ENCODE measurements at places on chromosomes 12 and 14.
A peak's percentile ranks its signal among the peaks of the same experiment; 100 is the strongest.

- DNase-seq: no peak
Observed at GRCh38 chr14:89117012-89117411, 292.6 kb downstream of the TTC8 start.

DNA sequence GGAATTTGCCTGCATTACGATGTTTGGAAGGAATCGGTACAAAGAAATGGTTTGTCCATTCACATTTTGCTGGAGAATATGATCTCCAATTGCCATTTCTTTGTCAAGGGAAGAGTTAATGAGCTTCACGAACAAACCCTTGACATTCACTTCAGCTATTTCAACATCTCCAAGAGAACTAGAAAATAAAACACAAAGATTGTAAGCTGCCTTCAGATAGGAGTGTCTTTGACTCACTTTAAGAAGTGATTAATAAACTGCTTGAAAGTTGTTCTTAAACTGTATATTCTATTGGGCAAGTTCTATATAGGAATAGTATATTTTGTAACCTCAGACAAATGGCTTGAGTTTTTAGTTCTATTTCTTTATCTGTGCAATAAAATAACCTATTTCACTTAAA lies 26.3 kb downstream of the LMNTD1 start:
- no peak for DNase-seq

DNA sequence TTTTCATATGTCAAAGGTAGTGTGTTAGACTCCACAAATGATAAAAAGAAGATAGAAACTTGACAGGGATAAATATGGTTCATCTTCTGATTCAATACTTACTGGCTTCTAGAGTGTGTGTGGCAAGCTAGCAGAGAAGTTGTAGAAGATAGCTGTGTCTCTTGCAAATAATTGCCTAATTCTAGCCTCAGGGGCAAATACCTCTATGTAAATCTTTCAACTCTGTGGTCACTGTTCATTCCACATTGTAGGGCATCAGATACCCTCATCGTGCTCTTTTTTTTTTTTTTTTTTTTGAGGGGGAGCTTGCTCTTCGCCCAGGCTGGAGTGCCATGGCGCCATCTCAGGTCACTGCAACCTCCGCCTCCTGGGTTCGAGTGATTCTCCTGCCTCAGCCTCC lies 1.7 kb downstream of the OLR1 start:
- DNase-seq: no peak

GRCh38 chr12:100845095-100845494 lies 50.5 kb downstream of the ANO4 start:
- DNase-seq: no peak

GRCh38 chr14:84435820-84436324 lies 1094.1 kb upstream of the FLRT2 start:
- DNase-seq: no peak

GRCh38 chr12:26058308-26058707 lies 66.5 kb downstream of the BHLHE41 start:
- DNase-seq: no peak

- no peak for DNase-seq
Observed at GRCh38 chr12:15634010-15634683, 155.0 kb downstream of the EPS8 start.

DNA sequence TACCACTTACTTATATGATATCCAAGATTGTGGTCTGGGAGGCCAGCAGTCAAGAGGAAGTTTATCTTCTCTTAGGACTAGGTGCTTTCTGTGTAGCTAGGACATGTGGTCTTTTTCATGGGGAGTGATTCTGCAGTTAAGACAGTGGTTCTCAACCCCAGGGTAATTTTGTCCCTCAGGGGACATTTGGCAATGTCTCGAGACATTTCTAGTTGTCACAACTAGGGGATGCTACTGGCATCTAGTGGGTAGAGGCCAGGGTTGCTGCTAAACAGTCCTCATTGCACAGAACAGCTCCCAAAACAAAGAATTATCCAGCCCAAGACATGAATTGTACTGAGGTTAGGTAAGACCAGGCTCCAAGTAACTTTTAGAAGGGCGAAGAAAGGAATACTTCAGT lies 20.0 kb downstream of the AMDHD1 start:
- DNase-seq: no peak

DNA sequence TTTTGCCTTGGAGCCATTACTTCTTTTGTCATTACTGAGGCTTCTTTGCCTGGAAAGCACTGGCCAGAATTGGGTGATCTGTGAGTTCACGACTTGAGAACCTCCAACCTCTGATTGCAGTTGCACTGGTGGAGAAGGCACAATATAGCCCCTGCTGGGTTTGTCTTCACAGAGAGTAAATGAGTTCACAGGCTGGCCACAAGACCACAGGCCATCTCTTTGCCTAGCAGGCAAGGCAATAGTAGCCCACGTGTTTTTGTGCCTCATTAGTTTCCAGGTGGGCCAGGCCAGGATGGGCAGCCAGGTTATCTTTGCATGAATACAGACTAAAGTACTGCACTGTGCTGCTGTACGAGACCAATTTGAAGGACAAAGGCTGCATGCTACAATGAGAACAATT lies 468.8 kb downstream of the NRXN3 start:
- DNase-seq: no peak

GRCh38 chr12:49388682-49389386 lies 21.6 kb downstream of the SPATS2 start:
- no peak for DNase-seq

DNA sequence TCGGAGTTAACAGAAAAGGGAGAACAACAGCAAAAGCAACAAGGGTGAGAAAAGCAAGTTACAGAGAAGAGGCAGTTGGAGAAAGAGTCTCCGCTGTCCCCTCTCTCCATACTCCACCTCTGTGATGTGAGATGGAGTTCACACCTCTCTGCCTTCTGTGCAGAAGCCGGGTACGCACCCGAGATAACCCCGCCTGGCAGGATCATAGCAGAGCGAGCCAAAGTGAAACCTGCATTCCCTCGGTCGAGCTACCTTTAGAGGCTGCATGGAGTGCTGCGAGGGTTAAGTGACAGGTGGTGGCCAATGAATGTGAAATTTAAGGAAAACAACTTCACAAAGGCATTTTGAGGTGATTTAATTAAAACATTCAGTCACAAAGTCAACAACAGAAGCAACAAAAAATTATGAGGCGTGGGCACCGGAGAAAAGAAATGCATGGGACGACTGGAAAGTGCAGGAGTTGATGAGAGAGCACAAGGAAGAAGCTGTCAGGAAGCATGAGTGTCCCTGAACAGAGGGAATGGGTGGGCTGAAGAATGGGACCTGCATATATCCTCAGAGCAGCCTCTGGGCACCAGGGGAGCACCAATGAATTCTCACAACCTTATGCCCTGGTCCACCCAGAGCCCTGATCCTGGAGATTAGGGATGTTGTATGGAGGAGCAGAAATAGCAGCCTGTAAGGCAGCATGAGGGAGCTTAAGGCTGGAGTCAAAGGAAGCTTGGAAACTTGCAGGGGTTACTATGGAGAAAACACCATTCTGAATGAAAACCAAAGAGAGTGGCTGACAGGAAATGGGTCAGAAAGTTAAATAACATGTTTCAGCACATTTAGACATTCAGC lies 208.3 kb downstream of the EMP1 start:
- no peak for DNase-seq

DNA sequence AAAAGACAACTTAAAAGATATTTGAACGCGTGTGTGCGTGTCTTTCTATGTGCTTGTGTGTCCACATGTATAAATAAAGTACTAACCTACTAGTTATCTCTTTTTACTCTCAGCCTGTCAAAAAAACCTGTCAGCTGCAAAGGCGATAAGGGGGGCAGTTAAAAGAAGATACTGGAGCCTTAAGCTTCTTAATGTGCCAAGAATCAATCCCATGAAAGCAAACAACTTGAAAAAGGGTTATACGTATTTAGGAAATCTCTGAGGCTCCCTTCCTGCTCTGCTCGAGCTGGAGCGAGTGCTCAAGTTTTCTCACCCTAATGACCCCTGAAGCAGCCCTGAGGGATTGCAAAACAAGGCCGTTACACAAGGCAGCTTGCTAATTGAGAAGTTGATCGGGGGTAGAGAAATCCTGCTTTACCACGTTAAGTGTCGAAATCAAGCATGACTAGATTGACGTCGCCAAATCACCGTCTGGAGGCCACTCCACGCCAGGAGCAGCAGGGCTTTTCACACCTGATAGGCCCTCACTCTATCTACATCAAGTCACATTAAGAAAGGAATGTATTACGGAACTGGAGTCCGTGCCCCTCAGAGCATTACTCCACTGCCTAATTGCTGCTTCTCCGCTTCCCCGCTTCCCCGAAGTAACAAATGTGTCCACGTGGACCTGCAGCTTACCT lies 32.4 kb downstream of the LMO3 start:
- DNase-seq: peak; percentile 23

DNA sequence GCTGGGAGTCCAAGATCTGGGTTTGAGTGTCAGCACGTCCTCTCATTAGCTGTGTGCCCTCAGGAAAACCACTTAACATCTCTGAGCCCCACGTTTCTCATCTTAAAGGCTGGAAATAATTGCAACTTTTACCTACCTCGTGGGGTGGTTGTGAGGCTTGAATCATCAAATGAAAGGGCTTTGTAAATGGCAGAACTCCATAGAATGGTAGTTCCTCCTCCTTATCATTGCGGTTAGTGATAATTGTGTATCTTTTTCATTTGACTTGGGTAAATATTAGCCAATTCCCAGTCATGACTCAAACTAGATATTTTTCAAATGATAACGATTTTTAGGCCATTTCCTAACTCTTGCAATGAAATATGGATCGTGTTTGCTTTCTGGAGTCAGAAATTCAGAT lies 205.5 kb downstream of the CHST11 start:
- no peak for DNase-seq

DNA sequence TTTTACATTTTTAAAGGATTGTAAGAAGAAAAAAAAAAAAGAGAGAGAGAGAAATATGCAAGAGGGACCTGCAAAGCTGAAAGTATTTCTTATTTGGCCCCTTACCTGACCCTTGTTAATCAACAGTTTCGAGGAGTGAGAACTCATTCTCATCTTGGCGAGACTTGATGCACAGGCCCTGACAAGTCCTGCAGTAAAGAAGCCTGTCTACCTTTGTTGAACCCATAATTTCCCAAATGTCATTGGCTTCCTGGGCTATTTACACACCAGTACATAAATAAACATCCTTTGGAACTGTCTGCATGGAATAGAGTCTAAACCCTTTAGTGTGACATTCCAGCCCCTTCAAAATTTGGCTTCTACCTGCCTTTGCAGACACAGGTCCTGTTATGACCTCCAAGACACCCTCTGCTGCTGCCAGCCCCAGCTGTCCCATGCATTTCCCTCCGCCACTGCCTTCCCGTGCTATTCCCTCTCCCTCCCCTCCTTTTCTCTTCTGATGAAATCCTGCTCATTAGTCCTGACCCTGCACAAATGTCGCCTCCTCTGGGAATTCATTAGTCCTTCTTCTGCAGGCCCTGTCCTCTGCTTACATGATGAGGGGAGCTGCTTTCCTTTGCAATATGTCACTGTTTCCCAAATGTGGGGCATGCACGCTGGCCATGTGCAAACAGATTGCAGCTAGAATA lies 35.1 kb downstream of the MYL2 start:
- no peak for DNase-seq

DNA sequence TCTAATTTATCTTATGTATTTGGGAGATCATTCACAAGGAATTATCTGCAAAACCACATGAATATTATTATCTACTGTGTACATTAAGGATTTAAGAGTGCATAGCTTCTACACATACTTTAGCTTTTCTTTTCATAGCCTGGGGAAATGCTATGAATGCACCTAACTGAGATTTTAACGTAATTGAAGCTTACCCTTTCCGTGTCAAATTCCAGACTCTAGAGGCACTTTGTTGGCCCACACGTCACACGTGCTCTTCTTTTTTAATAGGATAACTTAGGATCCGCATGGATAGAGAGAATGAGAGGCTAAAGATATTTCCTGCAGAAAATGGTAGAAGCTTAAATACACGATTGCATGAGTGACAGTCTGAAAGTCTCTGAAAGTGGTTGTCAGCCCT lies 481.1 kb downstream of the PCNX1 start:
- no peak for DNase-seq

- DNase-seq: no peak
Observed at GRCh38 chr12:41962171-41962572, 182.5 kb downstream of the GXYLT1 start.

- no peak for DNase-seq
Observed at GRCh38 chr14:34246206-34246605, 215.8 kb downstream of the SPTSSA start.

- no peak for DNase-seq
Observed at GRCh38 chr12:118704527-118705241, 276.7 kb upstream of the SRRM4 start.

GRCh38 chr12:78383414-78383813 lies 481.2 kb upstream of the SYT1 start:
- no peak for DNase-seq

DNA sequence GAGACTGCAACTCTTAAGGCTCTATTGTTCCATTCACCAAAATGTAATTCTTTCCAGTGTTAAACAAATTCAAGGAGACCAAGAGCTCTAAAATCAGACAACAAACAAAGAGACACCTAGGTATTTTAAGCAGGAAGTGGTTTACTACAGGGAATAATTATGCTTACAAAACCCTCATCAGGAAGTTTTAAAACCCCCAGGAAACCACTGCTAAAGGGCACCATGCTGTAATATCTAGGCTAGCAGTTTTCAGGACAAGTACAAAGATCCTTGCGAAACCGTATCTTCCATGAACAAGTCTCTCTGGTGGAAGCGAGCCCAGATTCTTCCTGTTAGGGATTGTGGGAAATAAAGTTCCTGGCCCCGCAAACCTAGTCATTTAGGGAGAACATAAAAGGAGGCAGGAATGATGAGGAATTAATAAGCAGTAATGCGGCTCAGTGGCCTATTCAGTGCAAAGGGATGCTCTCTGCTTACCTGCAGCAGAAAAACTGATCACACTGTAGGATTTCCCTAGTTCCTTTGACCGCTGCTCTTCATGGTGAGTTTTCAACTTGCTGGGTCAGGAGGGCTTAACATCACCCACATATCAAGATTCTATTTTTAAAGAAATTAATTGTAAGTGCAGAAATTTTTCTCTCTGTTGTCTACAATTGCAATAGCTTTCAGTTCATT lies 42.8 kb downstream of the ACSM4 start:
- no peak for DNase-seq

GRCh38 chr12:102966200-102966863 lies 8.9 kb downstream of the ASCL1 start:
- DNase-seq: no peak

GRCh38 chr14:48826058-48826457 lies 760.1 kb downstream of the RPS29 start:
- DNase-seq: no peak

DNA sequence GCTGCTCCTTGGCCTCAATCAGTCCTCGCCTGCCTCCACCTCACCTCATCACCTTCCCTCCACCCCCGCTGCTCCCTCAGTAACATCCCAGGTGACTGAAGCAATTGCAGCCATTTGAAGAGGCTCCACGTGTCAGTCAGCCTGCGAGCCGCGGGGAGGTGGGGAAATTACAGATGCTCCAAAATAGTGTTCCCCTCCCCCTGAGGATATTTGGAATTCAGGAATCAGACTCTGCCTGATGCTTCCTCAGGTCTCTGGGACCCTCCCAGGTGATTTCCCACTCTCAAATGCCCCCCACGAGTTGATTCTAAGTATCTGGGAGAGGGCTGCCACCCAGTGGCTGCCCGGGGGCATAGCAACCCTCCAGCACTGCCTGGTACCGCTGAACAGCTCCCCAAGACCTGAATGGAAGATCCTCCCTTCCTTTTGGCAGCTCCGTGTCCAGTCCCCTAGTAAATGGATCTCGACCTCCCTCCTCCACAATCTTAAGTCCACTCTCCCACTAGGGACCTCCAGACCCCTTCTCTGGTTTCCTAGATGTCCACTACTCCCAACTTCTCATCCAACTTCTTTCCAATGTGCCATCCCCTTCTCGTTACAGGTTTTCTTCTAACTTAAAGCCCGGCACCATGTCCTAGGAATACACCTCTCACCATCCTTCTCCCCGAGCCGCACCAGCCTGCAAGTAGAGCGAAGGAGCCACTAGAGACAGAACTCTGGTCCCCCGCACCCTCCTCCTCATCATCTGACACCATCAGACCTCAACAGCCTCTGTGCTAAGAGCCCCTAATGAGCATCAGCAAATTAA lies 1.4 kb upstream of the ASIC1 start:
- DNase-seq: no peak

Measured in omental fat pad (tissue), 4 donors.